Small intestine (tissue), 16 donors: ENCODE measurements at places on chromosomes 11 and 22.

DNA sequence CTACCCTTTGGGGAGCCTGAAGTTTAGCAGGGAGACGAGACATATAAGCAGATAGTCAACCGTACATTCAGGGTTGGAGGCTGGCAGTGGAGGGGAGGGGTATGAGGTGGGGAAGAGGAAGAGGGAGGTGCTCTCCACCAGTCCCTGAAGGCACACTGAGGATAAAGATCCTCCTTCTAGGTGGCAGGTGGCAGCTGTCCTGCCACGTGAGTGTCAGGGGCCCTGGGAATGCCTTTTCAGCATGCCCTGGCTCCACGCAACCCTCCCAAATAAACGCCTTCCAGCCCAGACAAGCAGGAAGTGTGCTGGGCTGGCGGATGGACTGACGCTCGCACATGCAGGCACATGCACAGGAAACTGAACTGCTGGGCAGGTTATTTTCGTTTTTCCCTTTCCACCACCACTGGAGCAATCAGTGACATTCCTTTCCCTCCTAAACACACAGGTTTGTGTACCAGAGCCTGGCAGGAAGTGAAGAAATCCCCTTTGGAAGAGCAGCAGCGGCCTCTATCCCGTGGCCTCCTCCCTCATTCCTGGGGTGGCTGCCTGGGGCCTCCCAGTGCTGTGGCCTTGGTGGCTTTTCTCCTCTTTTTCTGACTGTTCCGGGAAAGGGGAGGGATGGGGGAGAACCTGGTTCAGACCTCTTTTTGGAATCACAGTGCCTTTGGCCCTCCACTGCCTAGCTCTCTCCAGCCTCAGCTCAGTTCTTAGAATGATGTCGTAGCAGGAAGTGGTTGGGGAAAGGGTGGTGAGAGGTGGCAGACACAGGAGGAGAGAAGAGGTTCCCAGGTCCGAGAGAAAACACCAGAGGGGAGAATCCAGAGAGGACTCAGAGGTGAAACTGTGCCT lies 157.0 kb upstream of the TIMP3 start:
- DNase-seq = peak; percentile 34

GRCh38 chr11:123628936-123629683 lies 25.3 kb downstream of the SCN3B start:
- DNase-seq = peak; percentile 19

- DNase-seq = no peak
These were observed 12.8 kb downstream of the ETS1 start for GRCh38 chr11:128574576-128575011.

GRCh38 chr11:19987331-19987801 lies 172.9 kb downstream of the DBX1 start:
- DNase-seq = no peak

DNA sequence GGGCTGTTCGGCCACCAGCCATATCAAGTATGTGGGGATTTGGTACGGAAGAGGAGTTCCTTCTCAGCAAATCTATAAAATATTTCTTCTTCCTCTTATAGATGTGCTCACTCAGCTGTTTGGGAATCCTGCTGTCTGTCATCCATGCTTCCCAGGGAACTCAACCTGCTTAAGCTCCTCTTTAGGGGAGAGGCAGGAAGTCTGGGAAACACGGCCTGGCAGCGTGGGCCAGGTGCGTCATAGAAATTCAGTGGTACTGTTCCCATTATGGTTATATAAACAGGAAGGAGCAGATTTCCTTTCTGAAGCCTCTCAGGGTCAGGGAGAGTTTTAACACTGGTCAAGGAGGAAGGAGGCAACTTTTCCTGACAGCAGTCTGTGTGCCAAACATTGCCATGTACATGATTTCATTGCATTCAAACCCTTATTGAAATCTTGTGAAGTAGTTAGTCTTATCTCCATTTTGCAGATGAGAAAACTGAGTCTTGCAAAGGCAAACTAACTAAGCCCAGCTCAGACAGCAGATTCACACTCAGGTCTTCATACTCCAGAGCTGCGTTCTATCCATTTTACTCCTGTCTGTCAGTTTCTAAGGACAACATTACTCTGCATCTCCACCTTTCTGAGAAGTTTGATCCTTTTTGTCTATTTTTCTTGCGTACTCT lies 35.4 kb upstream of the AMOTL1 start:
- no peak for DNase-seq

DNA sequence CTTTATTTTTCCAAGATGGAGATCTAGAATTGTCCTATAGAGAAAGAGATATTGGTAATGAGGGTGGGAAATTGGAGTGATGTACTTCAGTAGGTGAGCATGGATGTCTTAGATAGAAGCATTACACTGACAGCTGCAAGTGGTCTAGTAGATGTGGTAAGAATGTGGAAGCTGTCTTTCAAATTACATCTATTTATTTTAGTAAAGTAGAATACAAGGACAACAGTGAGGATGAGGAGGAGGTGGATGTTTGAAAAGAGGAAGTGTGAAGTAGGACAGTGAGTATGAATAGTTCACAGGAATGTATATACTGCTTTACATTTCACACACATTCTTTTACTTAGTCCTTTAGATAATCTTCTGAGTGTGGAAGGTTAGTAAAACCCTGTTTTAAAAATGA lies 64.2 kb downstream of the HIPK3 start:
- DNase-seq = no peak

DNA sequence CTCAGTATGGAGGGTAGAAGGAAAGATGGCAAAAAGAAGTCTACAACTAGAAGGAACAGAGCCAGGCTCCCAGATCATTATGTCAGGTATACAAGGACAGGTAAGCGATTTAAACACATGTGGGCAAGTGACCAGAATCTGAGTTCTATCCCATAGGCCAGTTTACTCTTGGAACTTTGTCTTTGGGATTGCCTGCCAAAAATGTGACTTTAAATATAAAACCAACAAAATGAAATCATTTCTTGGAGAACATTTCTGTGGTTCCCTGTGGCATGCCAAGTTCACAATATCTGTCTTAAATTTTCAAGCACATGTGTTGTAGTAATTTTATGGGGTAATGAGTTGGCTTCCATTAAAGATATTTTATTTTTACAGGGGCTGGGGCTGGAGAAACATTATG lies 141.0 kb downstream of the SLC17A6 start:
- no peak for DNase-seq

- DNase-seq = no peak
These were observed 162.8 kb upstream of the TMEM45B start for GRCh38 chr11:129652835-129653234.

DNA sequence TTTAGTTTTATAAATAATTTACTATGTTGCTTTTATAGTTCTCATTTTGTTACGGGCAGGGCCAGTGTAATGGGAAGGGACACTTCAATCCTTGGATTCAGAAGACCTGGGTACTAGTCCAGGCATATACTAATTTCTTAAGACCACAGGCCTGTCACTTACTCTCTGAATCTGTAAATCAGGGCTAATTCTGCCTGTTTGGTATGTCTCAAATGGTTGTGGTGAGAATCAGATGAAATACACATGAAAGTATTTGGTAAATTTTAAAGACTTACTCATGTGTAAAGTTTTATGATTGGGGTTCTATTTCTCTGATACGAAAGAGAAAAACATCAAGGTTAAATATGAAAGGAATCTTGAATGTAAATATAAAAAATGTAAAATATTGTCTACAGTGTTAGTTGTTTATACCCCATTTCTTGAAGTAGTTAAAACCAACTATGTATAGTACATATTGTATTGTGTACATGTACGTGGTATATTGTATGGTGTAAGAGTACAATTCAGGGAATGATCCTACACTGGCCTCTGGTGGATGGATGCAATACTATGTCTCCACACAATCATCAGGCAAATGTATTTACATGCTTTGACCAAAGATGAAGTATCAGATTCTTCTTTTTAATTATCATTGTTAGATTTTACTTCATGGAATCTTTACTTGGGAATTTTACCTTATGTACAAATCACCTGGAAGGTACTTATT lies 24.5 kb upstream of the RAG2 start:
- DNase-seq = peak; percentile 35

DNA sequence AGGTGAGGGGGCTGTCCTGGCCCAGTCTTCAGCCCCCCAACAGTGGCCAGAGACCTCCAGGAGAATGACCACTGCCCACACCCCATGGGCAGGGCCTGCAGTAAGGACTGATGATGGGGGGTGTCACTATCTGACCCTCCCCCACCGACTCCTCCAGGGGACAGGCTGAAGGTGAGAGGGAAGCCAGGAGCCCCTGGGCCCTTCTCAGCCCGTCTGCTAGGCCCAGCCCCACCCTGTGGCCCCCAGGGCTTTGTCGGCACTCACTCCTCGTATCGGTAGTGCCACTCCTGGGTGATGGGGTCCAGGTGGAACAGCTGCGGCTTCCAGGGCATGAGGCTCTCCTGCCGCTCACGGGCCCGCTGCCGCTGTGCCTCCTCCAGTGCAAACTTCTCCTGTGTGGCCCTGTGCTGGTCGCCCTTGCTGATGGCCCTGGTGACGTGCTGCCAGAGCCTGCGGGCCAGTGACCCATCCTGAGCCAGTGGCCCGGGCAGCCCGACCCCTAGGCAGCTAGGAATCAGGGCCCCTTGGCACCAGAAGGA lies 35.4 kb upstream of the CARS1 start:
- DNase-seq = no peak

DNA sequence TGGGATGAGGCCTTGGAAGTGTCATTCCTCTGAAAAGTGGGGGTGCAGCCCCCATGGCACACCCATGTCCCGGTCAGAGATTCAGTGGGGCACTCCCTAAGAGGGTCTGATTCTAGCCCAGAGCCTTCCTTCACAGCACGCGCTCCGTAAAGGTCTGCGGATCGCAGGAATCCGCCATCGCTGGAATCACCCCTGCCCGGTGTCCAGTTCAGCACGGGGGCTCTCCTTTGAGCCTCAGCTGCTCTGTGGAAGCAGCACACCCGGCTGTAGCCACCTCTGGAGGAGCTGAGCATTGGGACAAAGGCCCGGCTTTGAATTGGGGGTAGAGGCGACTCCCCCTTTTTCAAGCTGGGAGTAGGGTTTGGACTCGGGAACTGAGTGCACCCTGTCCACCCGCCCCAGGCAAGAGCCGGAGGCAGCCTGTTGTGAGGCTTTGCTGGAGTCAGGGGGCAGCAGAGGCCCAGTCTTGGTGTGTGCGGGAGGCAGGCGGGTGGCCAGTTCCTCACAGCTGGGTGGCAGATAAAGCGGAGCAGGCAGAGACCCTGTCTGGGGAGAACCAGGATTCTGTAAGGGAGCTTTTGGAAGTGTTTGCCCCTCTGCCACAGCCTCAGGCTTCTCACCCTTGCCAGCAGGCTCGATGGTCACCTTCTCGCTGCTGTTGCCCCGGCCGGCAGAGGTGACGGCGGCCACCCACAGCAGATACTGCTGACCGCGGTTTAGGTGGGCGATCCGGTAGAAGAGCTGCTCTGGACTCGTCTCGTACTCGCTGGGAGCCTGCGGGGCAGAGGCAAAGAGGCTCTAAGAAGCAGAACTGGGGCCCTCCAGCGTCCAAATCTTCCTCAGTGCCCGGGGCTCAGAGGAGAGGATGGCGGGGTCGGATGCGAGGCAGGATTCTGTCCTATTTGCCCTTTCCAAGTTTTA lies 115.9 kb downstream of the CEP164 start:
- DNase-seq = peak; percentile 75

GRCh38 chr11:13215149-13215548 lies 62.4 kb upstream of the BMAL1 start:
- DNase-seq = no peak

DNA sequence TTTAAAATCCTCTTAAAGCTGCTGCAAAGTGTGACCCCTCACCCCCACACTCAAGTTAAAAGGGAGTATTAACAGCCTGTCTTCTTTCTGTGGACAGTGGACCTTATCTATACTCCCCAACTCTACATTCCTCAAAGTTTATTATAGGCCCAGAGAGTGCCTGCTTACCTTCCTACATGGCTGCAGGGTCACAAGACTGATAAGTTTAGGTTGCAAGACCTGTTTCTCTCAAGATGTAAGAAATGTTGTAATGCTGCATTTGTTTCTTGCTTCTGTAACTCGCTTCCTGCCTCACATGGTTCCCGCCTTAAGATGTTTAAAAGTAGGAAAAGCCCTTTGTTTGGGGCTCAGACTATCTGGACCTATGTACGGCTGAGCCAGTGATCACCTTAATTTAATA lies 10.1 kb upstream of the NXPE1 start:
- DNase-seq = no peak

GRCh38 chr11:131217313-131218310 lies 152.8 kb upstream of the NTM start:
- DNase-seq = no peak

- DNase-seq = peak; percentile 86
These were observed at the start of gene MAJIN for GRCh38 chr11:64971421-64972233. Gene MAJIN (minus strand): TSS chr11:64972108. CDS start chr11:64959405, 12,703 bp downstream.

DNA sequence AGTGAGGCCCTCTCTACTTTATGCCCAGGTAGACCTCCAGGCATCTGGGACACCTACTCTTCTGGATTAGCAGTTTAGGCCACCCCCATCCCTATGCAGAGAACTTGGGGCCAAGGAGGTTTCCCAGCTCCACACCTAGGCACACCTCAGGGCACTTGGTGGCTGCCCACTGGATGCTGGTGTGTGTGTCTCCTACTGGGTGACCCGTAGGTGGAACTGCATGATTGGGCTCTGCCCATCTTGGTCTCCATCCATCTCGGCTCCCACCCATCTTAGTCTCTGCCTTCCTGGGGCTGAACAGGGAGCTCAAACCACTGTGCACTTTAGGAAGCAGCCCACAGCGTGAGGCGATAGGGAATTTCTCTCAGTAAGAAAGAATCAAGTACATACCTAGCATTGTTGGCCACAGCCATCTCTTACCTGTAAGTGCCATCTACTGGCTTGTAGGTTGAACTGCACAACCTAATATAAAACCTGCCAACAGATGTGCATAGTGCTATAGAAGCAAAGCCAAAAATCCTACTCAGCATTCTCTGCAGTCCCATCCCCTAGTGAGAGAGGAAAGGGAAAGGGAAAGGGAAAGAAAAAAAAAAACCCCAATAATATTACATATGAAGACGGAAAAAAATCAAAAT lies 61.6 kb upstream of the PTPN5 start:
- DNase-seq = peak; percentile 42

DNA sequence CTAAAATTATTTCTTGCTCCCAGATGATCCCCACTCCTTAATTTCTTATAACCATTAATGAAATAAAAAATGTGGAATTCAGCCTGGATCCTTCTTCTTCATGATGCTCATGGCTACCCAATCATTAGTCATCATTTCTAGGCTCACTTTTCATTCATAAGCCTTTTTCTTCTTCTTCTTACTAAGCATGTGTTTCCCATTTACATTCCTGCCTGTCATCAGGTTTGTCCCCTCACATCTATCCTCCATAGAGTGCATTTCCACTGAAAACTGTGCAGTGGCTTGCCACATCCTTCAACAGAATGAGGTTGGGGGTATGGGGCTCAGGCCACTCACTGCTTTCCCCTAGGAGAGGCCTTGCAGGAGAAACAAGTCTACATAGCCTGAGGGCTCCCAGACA lies 35.8 kb upstream of the NTM start:
- DNase-seq = no peak

- no peak for DNase-seq
These were observed 35.6 kb downstream of the MYH9 start for GRCh38 chr22:36351921-36352802.

GRCh38 chr11:71998649-71999310 lies at the start of gene IL18BP:
Gene IL18BP (plus strand): TSS chr11:71998909. CDS start chr11:71999985, 1,076 bp downstream.
- no peak for DNase-seq

GRCh38 chr11:23604966-23605365 lies 744.7 kb upstream of the CCDC179 start:
- DNase-seq = no peak
